ENCODE measurements at places on chromosomes 12 and 14.

DNA sequence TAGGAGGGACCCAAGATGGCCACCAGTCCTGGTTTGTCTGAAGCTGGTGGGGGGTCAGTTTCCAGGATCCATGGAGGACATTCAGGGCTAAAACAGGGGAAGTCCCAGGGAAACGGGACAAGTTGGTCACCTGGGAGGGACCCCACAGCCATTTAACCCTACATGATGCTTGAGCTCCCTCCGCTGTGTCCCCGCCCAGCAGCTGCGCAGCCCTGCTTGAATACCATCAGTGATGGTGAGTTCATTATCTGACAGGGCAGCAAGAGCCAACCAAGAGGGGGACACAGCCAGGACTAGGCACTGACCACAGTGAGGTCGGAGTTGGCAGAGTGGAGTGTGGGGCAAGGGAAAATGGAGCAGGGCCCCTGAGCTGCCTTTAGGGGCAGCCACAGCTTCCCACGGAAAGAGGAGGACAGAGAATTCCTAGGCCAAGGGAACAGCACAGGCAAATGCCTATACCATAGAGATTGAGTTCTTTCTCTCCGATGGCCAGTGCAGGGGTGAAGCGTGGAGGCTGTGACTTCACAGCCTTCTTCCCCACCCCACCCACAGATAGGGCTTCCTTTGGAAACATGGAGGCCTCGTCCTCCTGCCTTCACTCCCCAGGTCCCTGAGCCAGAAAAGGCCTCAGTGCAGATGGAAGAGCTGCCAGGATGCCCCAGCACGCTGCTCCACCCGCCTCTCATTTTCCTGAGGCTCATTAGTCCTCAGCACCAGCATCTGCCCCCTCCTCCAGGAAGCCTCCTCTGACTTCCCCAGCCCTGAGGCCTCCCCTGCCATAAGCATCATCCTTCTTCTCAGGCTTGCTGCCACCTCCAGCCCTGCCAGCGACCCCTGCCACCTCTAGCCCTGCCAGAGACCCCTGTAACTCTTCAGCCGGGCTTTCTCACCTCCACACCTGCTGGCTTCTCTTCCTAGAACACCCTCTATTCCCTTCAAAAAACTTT is 51.4 kb downstream of the CYP46A1 start:
- no peak for DNase-seq

- DNase-seq: no peak
Measured at GRCh38 chr14:21350539-21350938, 33.3 kb downstream of the SUPT16H start.

- no peak for DNase-seq
Measured at GRCh38 chr14:88163731-88164255, 158.9 kb downstream of the GPR65 start.

DNA sequence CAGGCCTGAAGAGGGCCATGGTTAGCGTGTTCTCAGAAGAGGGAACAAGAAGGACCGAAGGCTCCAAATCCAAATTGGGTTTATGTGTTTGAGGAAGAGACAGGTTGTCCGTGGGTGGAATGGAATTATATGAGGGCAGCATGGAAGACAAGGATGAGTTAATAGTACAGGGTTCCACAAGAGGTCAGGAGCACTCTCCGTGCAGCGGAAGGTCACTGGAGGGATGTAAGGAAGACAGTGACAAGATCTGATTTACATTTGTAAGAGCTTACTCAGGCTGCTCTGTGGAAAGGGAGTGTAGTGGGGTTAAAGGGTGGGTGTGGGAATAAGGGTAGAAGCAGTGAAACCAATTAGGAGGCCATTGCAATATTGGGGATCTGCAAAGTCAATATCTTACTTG is 97.0 kb downstream of the TPH2 start:
- DNase-seq: no peak

GRCh38 chr12:117649796-117650195 is 288.4 kb upstream of the NOS1 start:
- DNase-seq: no peak

DNA sequence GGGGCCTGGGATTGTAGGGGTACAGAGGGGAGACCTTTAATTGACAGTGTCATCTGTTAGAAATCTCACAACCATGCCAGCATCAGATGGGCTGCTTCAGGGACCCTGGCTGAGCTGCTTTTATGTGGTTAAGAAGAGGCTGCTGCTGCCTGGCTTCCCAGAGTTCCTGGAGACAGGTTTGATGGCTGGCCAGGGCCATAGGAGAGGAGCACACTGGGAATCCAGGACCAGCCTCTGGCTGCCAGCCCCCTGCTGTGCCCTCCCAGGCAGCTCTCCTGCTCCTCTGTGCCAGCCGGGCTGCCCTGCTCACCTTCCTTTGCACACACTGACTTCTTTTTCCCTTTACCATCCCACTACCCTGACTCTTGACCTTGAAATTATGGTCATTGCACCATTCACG is 507 bp upstream of the KRT73 start:
- no peak for DNase-seq

GRCh38 chr12:130728158-130729058 is 12.3 kb upstream of the RIMBP2 start:
- DNase-seq: no peak

- no peak for DNase-seq
Measured at GRCh38 chr12:68521848-68522502, 88.7 kb upstream of the RAP1B start.

DNA sequence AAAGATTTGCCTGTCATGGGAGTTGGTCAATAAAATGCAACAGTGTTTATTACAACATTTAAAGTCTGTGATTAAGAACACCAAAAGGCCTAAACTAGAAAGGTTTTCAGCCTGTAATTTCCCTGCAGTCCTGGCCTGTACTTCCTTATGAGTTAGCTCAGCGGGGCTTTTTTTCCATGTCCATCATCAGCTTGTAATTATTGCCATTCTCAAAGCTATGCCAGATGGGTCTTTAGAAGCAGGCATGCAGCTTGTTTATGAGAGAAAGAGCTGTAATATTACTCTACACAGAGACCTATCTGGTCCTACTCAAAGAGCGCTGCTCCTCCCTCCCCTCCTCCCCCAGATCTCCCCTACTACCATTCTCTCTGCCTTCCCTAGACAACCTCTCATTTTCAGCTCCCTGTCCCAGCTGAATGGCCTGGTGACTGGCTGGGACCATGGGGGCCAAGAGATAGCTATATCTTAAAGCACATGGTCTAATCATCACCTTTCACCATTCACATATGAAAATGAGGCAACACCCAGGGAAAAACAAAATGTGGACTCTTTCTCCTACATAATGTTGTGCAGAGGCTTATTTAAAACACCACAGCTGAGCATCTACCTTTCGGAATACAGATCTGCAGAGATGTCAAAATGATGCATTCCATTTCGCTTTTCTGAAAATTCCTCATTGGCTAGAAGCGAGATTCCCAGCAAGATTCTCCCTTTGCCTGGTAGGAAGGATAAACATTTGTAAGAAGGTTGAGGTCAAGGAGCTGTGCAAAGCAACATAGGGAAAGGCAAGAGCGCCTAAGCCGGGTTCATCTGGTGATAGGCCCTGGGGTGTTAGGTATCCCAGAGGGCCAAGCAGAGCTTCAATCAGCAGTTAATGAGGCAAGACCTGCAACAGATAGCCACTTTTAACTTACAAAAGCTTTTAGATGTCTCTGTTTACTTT is 209.7 kb upstream of the CDKN3 start:
- DNase-seq: no peak

GRCh38 chr12:12408265-12408690 is 51.4 kb downstream of the BORCS5 start:
- DNase-seq: no peak

GRCh38 chr12:105198961-105199360 is 37.0 kb downstream of the APPL2 start:
- no peak for DNase-seq

DNA sequence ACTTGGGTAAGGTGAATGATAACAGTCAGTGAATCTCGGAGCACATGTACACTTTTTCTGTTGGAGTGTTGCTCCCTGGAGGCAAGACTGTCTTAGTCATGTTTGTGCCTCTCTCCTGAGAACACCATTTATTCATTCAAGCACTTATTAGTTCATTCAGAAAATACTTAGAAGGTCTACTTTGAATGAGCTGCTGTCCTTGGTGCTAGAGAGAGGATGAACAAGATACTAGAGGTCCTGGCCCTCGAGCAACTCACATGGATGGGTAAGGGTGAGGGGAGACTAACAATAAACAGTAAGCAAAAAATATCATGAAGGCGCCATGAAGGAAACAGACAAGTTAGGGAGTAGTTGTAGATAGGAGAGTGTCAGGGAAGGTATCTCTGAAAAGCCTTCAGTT is 17.1 kb upstream of the SAMD4A start:
- DNase-seq: no peak

All from stimulated activated CD8-positive, alpha-beta memory T cell treated with anti-CD3 and anti-CD28 coated beads, Interleukin-2, amount 100 ng/mL, for 48 hours (primary cell).